CD8-positive, alpha-beta memory T cell (primary cell): ENCODE measurements at places on chromosomes 6 and 20.

- DNase-seq = no peak
Measured at GRCh38 chr6:14921878-14922671, 323.8 kb upstream of the JARID2 start.

DNA sequence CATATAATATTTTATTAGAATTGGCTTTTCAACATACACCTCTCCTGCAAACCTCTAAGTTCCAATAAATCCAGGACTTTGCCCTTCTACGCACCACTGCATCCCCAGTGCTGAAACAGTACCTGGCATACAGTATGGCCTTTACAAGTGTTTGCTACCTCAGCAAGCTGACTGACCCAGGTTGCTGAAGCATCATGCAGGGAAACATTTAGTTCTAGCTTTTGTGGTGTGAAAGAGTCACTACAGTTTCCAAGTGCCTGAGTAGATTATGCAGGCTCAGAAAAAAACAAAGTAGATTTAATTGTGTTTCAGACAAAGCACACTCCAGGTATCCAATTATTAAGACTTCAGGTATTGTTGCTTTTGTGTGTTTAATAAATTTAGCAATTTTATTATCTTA lies 614.2 kb upstream of the NRSN1 start:
- no peak for DNase-seq

DNA sequence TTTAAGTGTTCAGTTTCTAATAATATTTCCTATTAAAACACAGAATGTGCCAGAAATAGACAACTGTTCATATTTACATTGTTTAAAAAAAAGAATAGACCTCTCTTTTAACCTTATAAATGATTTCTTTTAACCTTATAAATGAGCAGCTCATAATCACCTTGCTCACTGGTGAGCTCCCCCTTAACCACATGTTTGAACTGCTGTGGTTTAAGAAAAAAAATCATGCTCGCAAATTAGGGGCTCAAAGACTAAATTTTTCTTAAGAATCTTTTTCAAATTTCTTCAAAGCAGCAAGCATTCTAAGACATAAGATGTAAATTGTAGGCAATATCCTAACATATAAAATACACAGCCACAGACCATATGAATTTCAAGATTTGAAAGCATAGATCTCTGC lies 32.8 kb downstream of the FAM8A1 start:
- no peak for DNase-seq

DNA sequence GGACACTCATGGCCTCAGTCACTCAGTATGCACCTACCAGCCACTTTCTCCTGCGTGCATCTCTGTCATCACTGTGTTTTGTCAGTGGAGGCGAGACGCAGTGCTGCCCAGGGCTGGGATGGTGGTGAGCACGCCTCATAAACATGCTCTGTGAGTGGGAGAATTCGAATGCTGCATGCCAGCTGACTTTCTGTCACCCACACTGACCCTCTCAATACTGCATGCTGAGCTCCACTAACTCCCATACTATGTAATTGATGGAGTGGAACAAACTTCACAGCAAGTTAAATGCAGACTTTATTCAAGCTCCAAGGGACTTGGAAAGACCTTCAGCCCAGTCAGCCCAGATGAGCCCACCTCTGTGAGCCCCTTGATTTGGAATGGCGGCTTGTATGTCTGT lies 22.7 kb upstream of the GGTLC1 start:
- DNase-seq = no peak

DNA sequence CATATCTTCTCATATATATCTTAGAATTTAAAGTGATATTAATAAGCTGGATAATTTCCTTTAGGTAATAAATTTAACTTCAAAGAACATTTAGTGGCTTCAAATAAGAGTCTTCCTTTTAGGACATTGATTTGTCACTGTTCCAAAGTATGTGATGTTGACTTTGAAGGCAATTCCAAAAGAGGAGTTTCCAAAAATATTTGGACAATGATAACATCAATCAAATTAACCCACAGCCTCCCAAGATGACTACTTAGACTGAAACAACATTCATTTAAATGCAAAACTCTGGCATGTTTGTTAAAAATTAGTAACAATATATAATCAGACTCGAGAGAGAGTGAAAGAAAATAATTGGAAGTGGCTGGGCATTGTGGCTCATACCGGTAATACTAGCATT lies 211.1 kb downstream of the OGFRL1 start:
- no peak for DNase-seq

DNA sequence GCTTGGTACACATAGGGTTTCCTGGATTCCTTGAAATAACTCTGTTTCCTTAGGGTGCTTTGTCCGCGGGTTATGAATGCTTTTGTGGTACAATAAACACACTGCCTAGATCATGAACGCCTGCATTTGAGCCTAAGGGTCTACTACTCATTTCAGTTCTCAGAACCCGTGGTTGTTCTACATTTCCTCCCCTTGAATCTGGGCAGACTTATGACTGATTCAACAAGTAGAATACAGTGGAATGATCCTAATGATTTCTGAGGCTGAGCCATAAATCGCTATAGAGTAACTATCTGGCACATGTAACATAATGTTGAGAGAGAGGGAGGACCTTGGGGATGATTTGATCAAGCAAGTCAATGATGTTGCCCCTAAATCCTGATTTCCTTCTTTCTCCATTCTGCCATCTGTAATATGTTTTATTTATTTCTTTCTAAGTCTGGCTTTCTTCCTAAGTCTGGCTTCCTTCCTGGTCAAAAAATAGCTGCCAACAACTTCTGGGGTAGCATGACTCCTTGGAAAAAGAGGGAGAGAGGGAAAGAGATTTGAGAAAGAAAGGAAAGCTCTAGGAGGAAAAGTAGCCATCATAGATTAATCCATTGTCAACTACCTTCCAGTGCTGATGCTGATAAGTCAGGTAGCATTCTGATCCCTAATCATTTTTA lies 23.0 kb downstream of the ABRACL start:
- no peak for DNase-seq

GRCh38 chr6:24431045-24431451 lies 28.3 kb downstream of the MRS2 start:
- DNase-seq = no peak

DNA sequence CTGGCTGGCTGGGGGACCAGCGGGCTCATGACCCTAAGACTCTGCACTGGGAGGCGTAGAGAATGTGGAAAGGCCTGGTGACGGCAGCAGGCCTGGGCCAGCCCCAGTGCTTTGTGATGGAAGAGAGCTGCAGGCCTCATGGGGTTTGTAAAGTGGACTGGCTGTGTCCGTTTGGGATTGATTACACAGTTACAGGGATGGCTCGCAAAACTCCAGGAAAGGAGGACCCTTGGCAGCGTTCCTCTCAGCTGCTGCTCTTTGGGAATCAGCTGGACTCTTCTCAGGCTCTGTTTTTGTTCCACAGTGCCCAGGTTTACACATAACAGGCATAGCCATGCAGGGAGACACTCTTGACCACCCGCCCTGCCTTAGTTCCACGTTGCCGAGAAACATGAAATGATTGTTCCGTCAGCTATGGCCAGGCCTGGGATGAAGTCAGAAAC lies 89.0 kb downstream of the SLX4IP start:
- no peak for DNase-seq

- DNase-seq = no peak
Measured at GRCh38 chr6:168131464-168132415, 52.7 kb upstream of the FRMD1 start.

- DNase-seq = no peak
Measured at GRCh38 chr6:39137245-39137644, 22.3 kb upstream of the SAYSD1 start.

DNA sequence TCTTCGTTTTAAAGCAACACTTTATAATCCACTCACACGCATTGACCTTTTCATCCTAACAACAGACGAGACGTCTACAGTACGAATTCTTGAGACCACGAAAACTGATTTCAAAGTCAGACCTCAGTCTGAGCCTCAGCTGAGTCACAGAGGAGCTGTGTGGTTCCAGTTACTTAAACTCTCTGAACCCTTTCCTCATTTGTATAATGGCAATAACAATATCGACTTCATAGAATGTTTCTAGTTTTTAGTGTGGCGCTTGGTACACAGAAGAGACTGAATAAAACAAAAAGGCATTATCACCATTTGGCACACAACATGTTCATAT lies 236.9 kb downstream of the ATXN1 start:
- DNase-seq = no peak

- no peak for DNase-seq
Measured at GRCh38 chr6:26507658-26508057, 7.6 kb downstream of the BTN1A1 start.

DNA sequence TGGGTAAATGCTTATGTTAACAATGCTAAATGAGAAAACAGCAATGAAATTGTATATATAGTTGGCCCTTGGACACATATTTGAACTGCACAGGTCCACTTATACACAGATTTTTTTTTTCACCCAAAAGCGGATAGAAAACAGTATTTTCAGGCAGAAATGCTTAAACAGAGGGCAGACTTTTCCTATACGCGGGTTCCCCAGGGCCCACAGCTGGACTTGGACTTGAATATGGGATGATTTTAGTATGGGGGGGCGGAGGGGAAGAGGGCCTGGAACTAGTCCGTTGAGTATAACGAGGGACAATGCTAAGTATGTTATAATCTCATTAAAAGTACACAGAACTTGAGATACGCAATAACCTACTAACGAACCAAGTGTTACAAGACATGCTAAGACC lies 1.1 kb upstream of the PRSS35 start:
- DNase-seq = no peak

DNA sequence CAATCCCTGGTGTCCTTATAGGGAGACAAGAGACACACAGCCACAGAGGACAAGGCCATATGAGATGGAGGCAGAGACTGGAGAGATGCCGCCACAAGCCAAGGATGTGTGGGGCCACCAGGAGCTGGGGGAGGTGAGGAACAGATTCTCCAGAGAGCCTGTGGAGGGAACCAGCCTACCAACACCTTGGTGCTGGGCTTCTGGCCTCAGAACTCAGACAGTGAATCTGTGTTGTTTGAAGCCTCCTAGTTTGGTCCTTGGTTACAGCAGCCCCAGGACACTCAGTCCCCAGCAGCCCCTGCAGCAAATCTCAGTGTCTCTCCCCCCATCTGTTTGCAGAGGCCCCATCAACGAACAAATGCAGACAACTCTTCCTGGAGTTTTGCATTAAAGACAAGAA lies 73.2 kb upstream of the BHLHE23 start:
- DNase-seq = no peak

GRCh38 chr20:10828180-10828579 lies 154.4 kb upstream of the JAG1 start:
- DNase-seq = no peak

GRCh38 chr6:24951811-24952299 lies 16.1 kb upstream of the RIPOR2 start:
- peak; percentile 83 for DNase-seq

- DNase-seq = no peak
Measured at GRCh38 chr6:135353113-135353512, 144.4 kb downstream of the AHI1 start.

DNA sequence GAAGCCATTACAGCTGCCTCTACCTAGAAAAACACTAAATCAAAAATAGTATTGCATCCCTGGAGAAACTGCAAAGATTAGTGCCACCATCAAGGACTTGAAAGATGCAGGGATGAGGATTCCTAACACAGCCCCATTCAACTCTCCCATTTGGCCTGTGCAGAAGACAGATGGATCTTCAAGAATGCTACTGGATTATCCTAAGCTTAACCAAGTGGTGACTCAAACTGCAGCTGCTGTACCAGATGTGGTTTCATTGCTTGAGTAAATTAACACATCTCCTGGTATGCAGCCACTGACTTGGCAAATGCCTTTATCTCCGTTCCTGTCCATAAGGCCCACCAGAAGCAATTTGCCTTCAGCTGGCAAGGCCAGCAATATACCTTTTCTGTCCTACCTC lies 117.4 kb downstream of the TBC1D32 start:
- no peak for DNase-seq

- DNase-seq = no peak
Measured at GRCh38 chr6:138503881-138504680, 4.8 kb upstream of the NHSL1 start.

- DNase-seq = no peak
Measured at GRCh38 chr20:58078741-58079522, 149.5 kb downstream of the ANKRD60 start.
